Activated CD8-positive, alpha-beta memory T cell treated with anti-CD3 and anti-CD28 coated beads for 48 hours (primary cell): ENCODE measurements at places on chromosomes 7 and 10.
A peak's percentile ranks its signal among the peaks of the same experiment; 100 is the strongest.

GRCh38 chr7:155262031-155262430, 35.6 kb upstream of the INSIG1 start:
- DNase-seq, result no peak

GRCh38 chr10:48199580-48200377, 74.7 kb downstream of the FRMPD2 start:
- DNase-seq, result no peak

DNA sequence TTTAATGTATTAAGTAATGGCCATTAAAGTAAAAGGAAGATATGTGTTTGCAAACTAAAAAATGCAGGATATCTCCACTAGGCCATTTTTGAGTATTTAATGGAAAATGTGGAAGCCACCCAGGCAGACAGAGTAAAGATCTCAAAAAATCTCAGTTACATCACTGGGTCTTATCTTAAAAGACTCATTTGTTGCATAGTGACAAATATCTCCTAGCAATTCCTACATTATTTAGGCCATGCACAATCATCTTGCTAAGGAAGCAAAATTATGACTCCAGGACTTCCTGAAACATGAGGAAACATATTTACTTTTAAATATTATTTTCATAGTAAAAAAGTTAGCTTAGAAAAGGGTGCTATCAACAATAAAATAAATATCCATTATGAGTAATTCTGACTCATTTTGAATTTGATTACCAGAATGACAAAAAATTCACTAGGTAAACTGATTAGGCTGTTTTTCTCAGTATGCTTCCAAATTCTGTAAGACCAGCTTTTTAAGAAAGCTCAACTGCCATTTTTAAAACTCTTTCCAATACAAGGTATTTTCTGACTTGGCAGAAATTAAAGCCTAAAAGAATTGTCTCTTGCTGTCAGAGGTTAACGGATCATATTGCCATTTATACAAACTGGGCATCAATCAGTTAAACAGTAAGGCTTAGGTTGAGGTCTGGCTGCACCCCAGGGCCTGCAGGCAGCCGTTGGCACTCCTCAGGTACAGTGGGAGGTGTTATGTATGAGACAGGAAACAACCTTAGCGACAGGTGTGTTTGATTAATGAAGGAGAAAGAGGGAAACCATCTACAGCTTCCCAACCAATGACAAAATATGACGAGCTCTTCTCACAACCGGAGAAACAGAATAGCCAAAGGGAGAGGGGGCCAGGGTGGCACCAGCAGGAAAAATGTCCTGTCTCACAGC, 31.8 kb downstream of the PCLO start:
- no peak for DNase-seq

GRCh38 chr7:66076462-66077329, 1.1 kb downstream of the ASL start:
- DNase-seq, result no peak

GRCh38 chr10:24617771-24618396, 105.8 kb downstream of the ARHGAP21 start:
- peak; percentile 25 for DNase-seq

DNA sequence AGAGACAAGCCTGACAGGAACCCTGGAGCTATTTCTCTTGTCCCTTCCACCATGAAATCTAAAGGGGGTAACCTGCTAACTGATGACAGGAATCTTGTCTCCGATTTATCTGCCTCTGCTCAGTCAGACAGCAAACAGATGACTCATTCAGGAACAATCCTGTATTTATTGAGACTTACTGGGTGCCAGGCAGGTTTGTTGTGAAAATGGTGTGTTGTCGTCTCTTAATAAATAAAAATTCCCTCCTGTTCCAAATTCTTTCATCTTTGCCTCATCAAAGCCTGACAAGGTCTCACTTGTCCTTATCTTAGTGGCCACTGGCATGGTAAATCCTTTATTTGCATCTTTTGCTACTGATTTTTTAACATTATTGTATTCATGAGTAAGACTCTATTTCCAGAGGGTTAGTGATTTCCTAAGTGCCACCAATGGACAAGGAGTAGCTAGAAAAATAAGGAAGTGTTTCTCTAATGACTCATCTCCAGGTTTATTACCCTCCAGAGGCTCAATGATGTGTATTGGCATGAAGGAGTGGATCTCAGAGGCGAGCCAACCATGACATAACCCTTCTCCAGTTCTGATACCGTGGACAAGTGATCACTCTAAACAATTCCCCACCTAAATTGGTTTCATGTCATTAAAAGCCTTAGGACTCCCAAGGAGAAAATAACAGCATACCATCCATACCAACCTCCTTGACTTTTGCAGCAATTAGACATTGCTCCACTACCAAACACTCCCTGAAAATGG, 724.0 kb downstream of the GRID1 start:
- no peak for DNase-seq

- no peak for DNase-seq
These were observed 16.3 kb upstream of the CYP51A1 start for GRCh38 chr7:92150450-92151017.

DNA sequence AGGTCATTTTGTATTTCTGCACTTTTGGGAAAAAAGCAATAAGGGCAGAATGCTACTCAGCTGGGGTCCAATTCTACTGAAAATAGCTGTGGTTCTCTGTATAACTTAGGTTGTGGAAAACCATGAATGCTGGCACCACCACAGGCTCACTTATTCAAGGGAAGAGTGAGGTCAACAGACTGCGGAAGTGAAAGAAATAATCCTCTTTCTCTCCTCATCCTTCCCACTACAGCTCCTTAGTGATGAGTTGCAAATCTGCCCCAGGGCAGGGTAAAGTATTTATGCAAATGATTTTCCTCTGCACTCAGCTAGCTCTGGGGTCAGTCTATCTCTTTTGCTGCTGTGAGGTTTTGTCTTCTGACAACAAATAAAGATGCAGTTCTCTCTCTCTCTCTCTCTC, 74.1 kb upstream of the PTPRZ1 start:
- DNase-seq, result no peak

DNA sequence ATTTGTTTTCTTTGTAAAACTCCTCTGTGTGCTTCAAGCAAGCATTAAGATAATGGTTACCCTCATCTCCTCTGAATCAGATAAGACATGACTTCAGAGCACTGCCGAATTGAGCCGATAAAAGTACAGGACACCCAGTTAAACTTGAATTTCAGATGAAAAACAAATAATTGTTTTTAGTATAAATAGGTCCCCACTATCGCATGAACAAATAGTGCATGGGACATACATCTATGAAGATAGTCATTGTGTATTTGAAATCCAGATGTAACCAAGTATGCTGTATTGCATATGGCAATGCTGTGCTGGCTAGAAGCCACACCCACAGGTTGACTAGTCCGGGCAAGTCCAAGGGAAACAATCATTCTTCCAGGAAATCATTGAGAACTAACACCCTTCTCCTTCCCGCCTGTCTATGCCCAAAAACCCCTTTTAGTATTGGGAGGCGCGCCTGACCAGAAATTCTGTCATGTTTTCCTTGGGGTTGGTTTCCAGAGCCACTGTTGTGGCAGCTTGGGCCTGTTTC, 12.6 kb upstream of the FGFR2 start:
- DNase-seq, result no peak

DNA sequence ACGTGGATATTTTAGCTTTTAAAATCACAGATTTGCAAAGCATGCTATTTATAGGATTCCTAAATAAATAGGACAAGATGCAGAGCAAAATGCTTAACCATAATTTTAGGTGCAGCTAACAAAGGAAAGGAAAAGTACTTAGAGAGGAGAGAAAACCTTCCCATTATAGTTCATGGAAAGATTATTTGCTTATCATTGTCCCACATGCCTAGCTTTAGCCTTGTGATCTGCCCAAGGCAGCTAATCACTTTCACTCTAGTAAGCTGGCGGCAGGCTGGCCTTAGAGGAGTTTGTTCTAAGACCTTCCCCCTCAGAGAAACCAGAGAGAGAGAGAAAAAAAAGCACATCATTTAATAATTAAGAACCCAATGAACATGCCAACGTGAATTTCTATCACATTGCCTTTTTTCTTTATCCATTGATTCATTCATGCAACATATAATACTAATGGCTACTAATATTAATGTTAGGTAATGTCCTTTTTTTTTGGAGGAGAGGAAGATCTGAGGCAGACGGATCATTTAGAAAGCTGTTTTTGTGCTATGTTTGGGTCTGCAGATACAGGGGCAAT, 274.6 kb downstream of the ARL4A start:
- no peak for DNase-seq

GRCh38 chr7:110762546-110763225, 328.2 kb upstream of the LRRN3 start:
- no peak for DNase-seq

- no peak for DNase-seq
These were observed 753.4 kb downstream of the NRG3 start for GRCh38 chr10:82628373-82628772.

DNA sequence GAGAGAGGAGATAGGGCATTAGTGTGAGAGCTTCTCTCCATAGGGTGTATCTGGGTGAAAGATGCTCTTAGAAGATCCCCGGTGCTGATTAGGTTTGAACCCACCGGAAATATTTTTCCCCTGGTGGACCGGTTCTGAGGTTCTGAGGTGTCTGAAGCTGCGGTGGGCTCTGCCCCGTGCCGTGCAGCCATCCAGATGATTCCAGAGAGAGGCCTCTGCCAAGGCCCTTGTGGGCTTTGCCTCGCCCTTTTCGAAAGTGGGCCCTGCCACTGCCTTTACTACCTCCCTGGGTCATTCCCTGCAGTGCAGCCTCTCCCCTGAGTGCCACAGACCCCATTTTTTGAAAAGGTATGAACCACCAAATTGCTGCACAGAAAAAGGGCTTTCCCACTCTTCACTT, 2.8 kb downstream of the GIMAP8 start:
- DNase-seq, result no peak

DNA sequence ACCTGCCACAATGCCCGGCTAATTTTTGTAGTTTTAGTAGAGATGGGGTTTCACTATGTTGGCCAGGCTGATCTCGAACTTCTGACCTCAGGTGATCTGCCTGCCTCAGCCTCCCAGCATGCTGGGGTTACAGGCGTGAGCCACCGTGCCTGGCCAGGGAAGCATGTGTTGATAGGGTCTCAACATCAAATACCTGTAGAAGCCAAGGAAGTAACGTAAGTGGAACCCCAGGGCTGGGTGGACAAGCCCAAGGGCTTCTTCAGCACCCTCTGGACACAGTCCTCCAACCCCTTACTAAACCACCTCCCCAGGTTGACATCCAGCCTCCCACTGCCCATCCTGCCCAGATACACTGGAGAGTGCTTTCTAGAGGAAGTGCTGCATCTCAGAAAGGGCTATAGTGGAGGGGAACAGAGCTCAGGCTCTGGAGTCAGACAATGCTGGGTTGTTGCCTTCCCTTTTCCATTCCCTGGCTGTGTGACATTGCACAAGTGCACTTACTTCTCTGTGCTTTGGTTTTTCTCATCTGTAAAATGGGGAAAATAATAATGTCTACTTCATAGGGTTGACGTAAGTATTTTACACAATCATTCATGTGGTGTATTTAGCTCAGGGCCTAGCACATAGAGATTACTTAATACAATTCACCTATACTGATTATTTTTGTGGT, 73.9 kb upstream of the KAT6B start:
- no peak for DNase-seq

DNA sequence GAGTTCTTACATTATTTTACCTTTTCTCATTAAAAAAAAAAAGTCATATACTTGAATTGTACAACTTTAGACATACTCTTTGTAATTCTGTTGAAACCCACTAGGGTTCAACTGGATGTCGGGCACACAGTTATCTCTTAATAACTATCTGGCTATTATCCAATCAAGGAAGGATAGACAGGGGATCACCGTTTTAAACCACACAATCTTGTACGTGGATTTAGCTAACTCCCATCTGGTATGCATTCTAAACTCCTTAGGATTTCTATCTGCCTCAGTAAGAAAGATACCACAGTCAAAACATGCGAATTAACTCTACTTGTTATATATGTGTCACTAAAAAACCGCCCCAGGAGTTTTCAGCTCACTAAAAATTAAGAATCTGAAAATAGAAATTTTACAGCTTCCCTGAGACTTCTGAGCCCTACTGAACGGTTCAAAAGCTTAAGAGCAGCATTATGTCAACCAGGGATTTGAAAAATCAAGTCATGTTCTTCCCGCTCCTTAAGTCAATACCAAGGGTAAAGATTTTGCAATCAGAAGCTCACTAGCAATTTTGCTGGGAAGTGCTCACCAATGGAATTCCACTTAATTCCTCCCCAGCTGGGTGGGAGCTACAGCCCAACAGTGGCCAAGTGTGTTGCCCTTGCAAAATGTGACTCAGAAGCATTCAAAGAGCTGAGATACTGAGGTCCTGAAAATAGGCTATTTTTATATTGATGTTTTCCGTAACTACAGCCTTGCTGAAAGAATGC, 267.0 kb downstream of the FRMD4A start:
- no peak for DNase-seq

DNA sequence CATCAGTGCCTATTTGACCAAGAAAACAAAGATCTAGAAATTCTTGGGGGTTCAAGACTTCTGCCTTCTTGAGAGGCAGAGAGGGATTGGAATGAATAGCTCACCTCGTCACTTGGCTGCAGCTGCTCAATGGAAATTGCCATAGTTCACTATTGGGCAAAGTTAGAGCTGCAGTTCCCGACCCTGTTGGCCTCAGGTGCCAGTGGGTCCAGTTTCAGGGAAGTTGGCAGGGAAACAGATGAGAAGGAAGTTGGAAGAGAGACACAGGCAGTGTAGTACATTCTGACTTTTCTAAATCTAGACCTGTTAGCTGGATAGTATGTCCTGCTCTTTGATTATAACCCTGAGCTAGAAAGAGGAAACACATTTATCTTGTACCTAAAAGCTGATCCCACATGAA, 19.1 kb downstream of the A1CF start:
- DNase-seq, result no peak

GRCh38 chr7:102106625-102107024, 180.0 kb upstream of the SH2B2 start:
- no peak for DNase-seq

- DNase-seq, result peak; percentile 85
These were observed at the start of the genes TUBGCP2 and ZNF511 for GRCh38 chr10:133308421-133309099. TUBGCP2 (minus strand) TSS chr10:133308872; CDS start chr10:133302941, 5,931 bp downstream. ZNF511 (plus strand) TSS chr10:133308914; CDS start chr10:133308944, 30 bp downstream.

DNA sequence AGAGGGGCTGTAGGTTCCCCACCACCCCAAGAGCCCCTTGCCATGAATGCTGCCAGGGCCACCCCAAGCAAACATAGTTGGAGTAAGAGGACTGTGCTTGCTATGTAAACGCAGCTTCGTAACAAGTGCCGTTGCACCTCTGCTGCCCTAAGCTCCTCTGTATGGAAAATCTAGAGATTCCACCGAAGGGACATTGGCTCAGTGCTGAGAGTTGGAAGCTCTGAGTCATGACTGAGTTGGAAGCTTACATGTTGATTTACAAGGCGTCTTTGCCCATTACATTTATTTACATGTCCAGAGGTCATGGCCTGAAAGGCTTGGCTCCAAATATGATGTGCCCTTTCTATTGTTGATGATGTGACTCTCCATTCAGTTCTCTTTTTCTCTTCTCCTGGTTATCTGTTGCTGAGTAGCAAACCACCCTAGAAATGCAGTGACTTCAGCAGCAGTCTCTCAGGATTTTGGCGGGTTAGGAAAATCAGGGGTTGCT, 233.1 kb upstream of the TCF7L2 start:
- no peak for DNase-seq

- DNase-seq, result no peak
These were observed 4.5 kb downstream of the TNS3 start for GRCh38 chr7:47577321-47577919.

DNA sequence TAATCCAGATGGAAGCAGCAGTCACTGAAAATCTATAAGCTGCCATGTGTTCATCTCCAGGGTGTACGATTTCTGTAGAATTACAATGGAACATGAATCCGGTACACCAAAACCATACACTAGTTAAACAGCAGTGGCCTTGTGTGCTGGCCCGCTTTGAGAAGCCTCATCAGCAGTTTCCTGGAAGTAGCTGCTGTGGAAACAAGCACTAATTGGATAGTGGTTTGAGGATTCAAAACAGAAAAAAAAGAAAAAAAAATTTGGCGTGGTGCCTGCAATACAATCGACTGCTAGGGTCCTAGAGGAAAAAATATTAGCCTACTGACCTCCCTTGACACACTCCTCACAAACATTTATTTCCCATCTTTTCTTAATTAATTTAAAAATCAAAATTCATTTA, 545.9 kb downstream of the SORCS1 start:
- DNase-seq, result no peak
